ENCODE measurements at places on chromosomes 5 and 9. TPM values are rescaled to one million over a fixed set of nuclear protein-coding genes. Genes with fewer than 3 reads are reported as not detected.
A peak's percentile ranks its signal among the peaks of the same experiment; 100 is the strongest.

- DNase-seq = no peak
Observed at GRCh38 chr5:131952301-131952857, 6.9 kb upstream of the MEIKIN start.

DNA sequence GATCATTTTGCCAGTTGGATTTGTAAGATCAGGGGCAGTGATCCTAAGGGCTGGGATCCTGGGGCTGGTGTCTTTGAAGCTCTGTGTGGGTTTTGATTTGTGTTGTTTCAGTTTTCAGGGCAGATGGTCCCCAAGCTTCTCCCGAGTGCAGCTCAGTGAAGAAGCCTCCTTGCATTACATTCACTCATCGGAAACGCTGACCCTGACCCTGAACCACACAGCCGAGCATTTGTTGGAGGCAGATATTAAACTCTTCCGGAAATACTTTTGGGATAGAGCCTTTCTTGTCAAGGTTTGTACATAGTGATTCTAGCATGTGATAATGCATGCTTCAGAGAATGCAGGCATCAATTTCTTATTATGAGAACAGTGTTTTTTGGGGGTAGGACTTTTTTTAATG, 150.4 kb downstream of the ARHGEF28 start:
- no peak for DNase-seq

- DNase-seq = no peak
Observed at GRCh38 chr9:116182876-116183275, 29.3 kb downstream of the PAPPA start.

GRCh38 chr5:122064992-122065391, 13.1 kb downstream of the LOX start:
- DNase-seq = no peak

- no peak for DNase-seq
Observed at GRCh38 chr9:38423973-38424843, at the start of gene IGFBPL1. Gene IGFBPL1 (minus strand): TSS chr9:38424454. CDS start chr9:38424424, 30 bp downstream.

DNA sequence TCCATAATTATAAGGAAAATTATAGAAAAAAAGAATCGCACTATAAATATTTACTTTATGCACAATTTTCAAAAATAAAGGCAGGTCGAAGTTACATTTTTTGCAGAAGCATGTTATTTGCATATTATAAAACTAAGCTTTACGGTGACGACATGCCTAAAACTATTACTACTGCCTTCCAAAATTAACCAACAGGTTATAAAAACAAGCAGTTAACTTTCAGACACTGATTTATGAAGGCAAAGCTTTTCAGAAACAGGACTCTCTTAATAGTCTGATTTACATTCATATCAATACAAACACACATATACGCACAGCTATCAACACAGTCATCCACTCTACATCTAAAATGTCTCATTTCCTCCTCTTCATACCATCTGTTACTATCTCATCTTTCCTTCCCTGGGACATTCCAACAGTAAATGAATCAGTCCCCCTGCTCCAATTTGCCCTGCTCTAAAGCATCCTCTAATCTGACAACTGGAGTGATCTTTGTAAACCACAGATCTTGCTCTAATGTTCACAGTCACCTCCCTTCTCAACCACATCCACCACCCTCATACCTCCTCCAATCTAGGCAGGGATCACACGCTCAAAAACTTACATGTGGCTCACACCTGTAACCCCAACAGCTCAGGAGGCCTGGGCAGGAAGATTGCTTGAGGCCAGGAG, 21.6 kb downstream of the FBXW11 start:
- no peak for DNase-seq

- DNase-seq = no peak
Observed at GRCh38 chr5:64158827-64159226, 6.8 kb upstream of the RNF180 start.

DNA sequence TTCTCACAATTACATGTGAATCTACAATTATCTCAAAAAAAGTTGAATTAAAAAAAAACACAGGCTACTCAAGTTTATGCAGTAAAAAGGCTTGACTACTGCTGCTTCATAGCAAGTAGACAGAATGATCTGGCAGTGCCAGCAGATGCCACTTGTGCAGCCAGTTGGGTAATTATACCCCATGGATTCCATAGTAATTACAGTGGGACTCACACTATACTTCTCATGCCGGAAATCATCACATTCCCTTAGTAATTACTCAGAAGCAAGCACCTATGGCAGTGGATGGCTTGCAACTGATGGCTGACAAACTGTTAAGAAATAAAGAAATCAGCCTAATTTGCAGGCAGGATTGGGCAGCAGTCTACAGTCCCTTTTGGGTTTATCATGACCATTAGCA, 463.2 kb upstream of the KLF4 start:
- DNase-seq = no peak

- DNase-seq = no peak
Observed at GRCh38 chr9:33161589-33162132, 5.5 kb downstream of the B4GALT1 start.

DNA sequence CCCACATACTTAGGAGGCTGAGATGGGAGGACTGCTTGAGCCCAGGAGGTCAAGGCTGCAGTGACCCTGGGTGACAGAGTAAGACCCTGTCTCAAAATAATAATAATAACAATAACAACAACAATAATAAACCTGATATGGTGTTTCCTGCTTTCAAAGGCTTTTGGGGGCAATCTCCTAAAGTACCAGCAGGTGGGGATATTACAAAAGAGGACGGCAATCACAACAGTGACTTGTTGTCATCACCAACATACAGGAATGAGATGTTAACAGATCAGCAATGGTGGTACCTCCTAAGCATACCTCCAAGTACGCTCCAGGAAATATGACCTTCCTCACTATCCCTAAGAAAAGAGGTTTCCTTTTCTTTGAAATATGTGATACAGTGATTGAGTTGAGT, 91.1 kb upstream of the RNF180 start:
- DNase-seq = no peak

DNA sequence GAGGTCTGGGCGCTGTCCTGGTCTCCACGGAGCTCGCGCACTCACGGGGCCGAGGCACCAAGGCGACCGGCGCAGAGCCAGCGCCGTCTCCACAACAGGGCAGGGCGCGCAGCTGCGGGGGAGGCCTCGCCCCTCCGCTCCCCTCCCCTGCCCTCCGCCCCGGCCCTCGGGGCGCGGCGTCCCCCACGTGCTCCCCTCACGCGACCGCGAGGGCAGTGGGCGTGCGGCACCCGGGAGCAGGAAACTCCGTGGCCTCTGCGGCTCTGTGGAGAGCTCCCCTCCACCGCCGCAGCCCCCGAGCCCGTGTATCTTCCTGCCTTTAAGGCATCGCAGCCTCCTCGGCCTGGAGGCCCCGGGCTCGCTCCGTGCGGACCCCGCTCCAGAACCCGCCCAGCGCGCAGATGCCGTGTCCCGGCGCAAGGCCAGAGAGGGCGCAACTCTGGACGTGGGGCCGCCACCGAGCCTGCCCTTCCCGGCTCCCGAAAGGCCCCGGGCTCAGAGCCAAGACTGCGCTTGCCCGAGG, 708 bp upstream of the TUBB4B start:
- DNase-seq = peak; percentile 90

DNA sequence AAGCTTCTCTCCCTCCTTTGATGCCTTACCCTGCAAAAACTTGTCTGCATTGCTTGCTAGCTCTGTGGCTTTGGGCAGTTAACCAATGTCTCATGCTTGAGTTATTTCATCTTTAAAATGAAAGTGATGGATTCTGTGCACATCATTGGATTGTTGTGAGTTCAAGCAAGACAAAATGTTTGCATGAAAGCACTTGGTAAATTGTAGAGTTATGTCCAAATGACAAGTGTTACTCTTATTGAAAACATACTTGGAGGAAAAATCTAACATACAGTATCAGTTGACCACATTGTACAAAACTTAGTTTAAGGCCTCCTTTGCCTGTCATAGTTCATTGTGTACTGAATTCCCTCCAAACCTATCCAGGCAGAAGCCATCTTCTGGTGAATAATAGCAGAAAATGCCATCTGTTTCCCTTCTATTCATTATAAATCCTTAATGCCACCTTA, 30.0 kb downstream of the TGFBR1 start:
- DNase-seq = no peak

GRCh38 chr5:176784218-176785165, 25.9 kb upstream of the UNC5A start:
- DNase-seq = no peak

DNA sequence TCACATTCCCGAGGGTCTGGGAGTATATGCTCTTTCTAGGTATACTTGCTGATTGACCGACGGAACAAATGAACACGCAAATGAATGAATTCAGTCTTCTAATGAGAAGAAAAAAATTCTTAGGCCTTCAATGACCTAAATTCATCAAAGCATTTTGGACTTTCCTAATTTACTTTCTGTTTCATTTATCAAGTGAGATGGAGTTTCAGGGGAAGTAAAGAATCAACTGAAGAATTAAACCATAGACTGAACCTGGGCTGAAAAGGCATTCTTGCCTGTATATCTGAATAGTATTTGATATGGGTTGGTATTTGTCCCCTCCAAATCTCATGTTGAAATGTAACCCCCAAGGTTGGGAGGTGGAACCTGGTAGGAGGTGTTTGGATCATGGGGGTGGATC, 64.1 kb downstream of the ZFAND5 start:
- DNase-seq = no peak

DNA sequence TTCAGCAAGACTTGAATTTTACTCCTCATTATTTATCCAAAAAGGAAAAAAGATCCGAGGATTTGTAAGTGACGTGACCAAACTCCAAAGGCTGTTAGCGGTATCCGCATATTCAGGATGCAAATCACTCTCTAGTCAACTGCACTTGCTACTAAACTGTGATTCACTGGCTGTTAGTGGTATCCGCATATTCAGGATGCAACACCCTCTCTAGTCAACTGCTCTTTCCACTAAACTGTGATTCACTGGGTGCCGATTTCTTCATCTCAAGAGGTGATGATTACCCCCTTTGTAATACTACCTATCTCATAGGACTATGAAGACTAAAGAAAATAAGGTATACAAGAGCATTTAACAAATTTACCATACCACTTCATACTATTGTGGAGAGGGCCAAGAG, 5.7 kb downstream of the MAPKAP1 start:
- no peak for DNase-seq

DNA sequence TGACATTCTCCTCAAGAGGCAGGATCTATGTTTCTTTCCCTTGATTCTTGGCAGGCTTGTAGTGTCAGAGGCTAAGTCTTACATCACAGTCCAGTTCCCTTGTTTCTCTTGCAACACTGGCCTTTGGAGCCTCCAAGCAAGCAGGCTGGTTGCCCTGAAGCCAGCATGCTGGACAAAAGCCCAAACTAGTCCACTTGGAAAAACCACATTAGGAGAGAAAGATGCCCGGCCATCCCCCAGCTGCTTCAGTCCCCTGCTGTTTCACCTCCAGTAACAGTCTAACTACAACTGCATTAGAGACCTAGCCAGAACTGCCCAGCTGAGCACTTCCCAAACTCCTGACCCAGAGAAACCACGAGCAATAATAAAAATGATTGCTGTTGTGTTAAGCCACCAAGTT, 87.6 kb downstream of the ADAMTS6 start:
- no peak for DNase-seq

DNA sequence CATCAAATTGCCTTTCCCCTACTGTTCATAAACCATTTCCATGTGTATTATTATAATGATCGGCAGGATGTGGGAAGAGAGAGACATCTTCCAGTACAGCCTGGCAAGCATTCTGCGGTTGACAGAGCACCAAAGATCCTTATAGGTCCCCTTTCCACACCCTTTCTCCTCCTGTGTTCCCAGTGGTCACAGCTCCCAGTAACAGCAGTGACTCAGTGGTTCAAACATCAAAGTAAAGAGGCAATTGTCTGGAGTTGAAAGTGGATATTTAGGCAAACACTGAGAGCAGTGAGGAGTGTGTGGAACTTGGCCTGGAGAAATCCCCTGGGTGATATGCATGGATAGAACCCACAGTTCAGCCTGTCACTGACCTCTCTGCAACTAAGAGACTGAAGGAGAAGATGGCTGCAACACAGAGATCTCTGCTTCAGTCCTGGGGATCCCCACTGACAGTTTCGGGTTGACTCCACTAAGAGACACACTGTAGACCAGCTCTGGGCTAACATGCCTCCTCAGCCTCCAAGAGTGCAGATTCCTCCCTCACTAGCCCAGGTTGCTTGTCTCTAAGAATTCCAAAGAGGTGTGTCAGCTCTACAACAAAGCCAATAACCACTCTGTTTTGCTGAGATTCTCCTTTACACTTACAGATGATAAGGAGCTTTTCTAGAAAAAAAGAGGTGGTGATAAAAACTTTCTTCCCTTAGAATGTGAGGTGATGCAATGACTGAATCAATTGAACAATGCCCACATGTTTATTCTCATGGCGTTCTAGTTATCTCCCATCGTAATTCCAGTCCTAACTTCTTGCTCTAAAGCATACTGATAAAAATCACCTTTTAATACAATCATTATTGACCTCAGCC, 94.4 kb upstream of the IL6ST start:
- no peak for DNase-seq

- DNase-seq = no peak
Observed at GRCh38 chr5:88678770-88679381, 204.1 kb downstream of the MEF2C start.

The PTPN3 gene
- 13.4 TPM for total RNA-seq

The PPP1R26 gene
- 22.8 TPM for total RNA-seq

The ITK gene
- total RNA-seq = 6.3 TPM

The GLRA1 gene
- total RNA-seq = not detected

The GNA14 gene
- total RNA-seq = 15.6 TPM

The ECPAS gene
- total RNA-seq = 97.1 TPM

The GPX3 gene
- 855 TPM for total RNA-seq
